ENCODE measurements at places on chromosomes 3 and 15.

GRCh38 chr3:52842424-52842823, 7.6 kb upstream of the MUSTN1 start:
- DNase-seq, result no peak

GRCh38 chr3:126826693-126827092, 122.7 kb downstream of the CHCHD6 start:
- DNase-seq, result no peak

DNA sequence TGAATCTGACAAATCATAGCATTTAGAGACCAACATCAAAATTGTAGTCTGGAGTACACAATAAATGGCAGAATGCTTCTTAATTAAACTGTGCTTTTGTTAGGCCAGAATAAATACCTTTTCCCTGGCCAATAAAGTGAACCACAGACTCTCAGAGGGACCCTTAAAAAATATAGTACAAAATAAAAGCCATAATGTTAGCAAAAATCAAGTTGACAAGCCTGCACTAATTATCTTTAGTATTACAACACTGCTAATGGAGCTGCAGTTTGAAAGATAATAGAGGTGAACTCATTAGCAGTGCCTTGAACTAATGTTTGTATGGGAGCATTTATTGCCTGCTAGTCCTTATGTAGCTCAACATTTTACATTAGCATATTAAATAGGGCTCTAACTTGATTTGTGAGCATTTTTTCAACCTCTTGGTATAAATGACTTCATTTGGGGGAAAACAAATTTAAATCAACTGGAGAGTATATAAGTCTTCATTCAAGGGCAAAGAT, 801.3 kb downstream of the EPHA3 start:
- DNase-seq, result no peak

- no peak for DNase-seq
These were observed 43.4 kb downstream of the NSUN3 start for GRCh38 chr3:94106268-94106667.

GRCh38 chr3:31014317-31015040, 120.0 kb upstream of the GADL1 start:
- DNase-seq, result no peak

DNA sequence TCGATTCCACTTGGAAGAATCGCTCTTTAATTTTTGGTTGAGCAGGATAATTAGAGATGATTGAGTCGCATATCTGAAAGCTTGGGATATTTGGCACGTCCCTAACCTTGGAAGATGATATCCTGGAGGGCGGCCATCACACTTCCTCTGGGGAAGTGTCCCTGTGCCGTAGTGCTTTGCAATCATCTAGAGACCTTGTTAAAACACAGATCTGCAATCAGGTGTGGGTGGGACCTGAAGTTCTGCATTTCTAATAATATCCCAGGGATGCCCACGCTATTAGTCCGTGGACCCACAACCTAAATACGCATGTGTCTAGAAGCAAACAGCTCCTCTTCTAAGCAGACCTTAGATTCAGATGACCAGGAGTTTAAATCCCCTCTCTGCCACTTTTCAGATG, 20.5 kb downstream of the MYO1E start:
- DNase-seq, result no peak

DNA sequence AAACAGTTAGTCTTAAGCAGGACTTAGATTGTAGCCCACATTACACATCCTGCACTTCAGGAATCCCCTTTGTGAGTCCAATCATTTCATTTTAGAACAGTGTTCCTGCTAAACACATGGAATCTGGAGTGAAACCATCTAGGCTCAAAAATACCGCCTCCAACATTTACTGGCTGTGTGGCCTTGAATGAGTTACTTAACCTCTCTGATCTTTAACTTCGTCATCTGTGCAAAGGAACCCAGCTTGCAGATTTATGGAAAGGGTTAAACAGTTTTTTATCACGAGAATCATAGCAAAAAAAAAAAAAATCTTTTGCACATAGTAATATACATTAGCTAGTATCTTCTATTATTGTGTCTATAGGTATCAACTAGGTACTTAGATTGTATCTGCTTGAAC, 8.0 kb upstream of the LRTM1 start:
- no peak for DNase-seq

- DNase-seq, result no peak
These were observed 120.0 kb downstream of the SLCO3A1 start for GRCh38 chr15:91973481-91973880.

GRCh38 chr3:183895774-183896173, 11.1 kb upstream of the PARL start:
- DNase-seq, result no peak

GRCh38 chr3:156290924-156291271, 170.5 kb downstream of the KCNAB1 start:
- DNase-seq, result peak; percentile 35

DNA sequence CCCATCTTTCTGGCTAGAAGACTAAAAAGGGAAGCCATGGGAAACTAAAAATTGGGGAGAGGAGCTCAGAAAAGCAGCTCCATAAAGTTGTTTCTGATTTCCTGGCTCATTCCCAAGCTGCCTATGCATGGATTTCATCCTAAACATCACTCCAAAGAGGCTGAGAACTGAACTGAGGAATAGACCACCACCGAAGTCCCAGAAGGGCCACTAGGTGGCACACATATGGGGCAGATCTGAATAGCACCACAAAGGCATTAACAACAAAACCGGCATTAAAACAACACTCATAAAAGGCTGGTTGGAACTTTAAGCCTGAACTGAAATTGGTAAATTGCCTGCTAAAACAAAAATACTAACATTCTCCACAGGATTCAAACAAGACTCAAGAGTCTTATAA, 106.3 kb downstream of the PLD1 start:
- no peak for DNase-seq

GRCh38 chr15:71802770-71803169, 7.6 kb upstream of the NR2E3 start:
- DNase-seq, result no peak

DNA sequence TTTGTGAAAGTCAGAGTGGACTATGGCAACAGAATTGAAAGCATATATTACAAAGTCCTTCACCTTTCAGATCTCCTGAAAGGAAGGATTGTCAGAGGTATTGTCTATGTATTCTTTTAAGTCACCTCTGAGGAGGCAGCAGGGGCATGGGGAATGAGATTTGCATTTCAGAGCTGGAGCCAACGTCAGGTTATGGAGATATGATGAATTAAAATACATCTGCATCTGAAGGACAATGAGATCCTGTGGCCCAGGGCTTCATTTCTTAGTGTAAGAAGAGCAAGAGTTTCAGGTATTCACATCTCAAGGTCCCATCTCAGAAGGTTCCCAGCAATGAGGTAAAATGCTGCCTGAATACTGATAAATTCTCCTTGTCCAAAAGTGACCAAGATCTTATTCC, 695.8 kb downstream of the TUSC7 start:
- DNase-seq, result no peak

DNA sequence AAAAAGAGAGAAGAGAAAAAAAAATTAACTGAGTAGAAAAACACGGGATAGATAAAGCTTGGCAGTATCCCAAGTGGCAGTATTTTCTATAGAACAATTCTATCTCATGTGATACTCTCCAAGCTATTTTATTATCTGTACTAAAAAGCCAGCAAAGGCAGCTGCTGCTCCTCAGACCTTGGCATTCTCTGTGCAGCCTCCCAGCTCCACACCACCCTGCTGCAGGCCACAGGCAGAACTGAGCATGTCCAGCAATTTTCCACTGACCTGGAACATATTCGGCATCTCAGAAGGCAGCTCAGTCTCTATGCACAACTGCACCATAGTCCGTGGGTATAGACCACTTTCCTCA, 1161.4 kb downstream of the IGSF11 start:
- peak; percentile 11 for DNase-seq

DNA sequence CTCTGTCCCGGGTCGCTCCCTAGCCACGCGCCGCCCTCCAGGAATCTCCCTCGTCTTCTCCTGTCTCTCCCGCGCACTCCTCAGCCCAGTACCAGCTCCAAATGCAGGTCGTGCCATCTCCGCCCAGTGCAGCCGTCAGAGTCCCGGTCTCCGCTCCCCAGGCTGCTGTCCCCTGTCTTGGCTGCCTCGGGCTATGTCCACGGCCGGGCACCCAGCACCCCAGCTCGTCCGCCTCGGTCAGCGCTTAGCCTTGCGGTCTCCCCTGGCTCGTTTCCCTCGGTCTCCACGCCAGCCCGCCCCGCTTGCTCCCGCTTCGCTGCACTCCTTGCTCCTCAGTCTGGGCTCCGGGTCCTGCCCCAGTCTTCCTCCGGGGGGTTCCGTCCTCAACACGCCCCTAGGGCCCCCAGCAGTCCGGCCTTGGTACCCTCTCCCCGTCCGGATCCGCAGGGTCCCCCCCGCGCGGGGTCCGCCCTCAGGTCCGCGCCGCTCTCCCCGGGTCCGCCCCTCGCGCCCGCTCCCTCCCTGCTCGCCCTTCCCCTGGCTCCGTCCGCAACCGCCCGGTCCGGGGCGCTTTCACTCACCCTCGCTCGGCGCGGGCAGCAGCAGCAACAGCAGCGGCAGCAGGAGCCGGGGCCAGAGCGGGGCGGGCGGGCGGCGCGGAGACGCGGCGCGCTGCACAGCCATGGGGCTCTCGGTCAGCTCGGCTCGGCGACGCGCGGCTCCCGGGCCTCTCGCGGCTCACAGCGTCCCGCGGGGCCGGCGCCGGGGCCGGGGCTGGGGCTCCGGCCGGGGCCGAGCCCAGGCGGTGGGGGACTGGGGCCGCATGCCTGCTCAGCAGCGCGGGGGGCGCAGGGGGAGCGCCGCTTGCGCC, 462 bp downstream of the IGDCC3 start:
- peak; percentile 43 for DNase-seq

GRCh38 chr15:60797444-60798040, 318.6 kb upstream of the ICE2 start:
- no peak for DNase-seq

DNA sequence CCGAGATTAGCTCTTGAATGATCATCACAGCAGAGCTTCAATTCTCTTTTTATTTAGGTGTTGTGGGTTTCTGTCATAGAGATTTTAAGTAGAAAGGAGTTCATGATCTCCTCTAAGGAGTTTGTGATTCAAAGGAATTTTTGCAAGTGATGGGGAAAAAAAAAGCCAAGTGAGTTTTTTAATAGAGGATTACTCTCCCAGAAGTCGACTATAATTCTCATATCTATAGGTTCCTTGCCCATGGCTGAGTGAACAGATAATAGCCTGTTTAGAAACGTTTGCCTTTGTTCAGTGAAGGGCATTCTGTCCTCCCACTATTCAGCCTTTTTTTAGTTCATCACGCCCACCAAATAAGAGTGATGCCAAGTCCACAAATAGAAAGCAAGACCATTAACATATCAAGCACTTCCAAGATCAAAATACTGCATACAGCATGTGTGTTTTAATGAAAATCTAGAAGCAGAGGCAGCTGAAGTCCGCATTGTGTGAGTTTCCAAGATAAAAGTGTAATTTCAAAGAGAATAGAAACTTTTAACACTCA, 398.4 kb upstream of the CNTN3 start:
- no peak for DNase-seq

DNA sequence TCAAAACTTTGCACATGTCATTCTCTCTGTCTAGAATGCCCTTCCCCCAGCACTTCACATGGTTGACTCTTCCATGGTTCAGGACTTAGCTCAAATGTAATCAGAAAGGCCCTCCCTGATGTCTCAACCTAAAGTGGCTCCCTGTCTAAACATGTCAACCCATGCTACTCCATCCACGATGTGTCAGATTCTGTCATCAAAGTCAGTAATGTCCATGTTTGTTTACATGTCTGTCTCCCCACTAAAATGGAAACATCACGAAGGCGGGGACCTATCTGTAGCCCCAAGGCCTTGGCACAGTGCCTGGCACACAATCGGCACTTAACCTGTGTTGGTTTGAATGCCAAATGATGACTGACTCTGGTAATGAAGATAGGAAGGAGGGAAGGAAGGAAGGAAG, 20.8 kb upstream of the SNTN start:
- no peak for DNase-seq

DNA sequence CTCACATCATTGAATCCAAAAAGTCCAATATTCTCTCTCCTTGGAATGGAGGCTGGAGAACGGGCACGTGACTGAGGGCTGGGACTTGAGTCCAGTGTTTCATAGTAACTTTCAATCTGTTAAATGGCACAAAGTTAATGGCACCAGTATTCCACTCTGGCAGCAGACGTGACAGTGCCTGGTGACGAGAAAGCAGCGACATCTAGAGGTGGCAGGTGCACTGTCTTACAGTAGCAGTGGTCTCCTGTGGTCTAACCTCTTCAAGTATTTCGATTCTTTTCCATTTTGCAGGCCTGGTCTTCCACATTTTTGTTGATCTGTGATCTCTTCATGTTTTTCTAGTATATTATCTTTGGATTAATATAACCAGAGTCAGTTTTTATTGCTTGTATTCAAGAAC, 107.1 kb downstream of the OXSM start:
- no peak for DNase-seq

GRCh38 chr3:69724722-69725435, 14.4 kb upstream of the MITF start:
- DNase-seq, result no peak

DNA sequence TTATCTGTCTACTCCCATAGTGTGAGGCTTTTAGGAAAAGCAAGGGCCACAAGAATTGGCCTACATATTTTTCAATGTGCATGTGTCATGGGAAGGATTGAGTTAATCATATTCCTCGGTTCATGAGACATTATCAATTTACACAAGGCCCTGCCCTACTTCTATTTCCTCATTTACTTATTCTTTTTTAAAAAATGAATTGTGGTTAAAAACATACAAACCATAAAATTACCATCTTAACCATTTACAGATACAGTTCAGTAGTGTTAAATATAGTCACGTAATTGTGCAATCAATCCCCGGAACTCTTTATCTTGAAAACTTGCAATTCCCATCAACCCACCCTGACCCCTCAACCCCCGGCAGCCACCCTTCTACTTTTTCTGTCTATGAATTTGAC, 284.0 kb upstream of the GADL1 start:
- no peak for DNase-seq

DNA sequence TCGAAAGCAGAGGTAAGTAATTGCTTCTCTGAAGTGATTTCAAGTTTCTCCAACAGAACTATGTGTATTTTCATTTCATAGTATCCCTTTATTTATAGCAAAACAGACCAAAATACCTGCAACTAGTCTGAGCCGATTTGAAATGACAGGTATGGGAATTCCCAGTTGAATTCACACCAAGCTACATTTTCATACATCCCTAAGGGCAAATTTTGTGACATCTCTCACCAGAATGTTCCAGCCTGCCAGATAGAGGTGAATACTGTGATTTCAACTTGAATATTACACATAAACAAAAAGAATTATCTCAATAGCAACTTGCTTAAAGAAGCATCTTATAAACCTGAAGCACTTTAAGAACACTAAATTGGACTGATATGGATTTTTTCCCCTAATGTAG, 235.7 kb downstream of the SLC9A9 start:
- no peak for DNase-seq

GRCh38 chr3:52633786-52634185, 51.9 kb downstream of the PBRM1 start:
- DNase-seq, result no peak

Data from nucleus accumbens (tissue), 56 donors.